Left ventricle myocardium superior (tissue), 1 donor: ENCODE measurements at places on chromosomes 4 and X. TPM values are rescaled to one million over a fixed set of nuclear protein-coding genes. Genes with fewer than 3 reads are reported as not detected.

DNA sequence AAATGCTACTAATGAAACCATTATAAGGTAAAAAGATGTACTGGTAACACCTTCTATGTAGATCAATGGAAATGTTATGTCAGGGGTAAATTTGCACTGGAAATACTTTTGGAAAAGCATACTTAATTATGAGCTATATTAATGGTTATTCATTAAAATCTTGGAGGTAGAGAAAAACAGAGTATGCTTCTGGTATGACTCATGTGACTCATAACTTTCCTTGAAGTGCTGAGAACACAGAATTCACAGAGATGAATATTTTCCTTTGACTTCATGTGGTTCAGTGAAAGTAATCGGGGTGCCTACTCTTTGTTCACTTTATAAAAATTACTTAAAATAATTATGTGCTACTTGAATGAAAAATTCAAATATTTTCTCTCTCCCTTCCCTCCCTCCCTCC, 254.2 kb downstream of the KCTD8 start:
- no peak for DNase-seq

DNA sequence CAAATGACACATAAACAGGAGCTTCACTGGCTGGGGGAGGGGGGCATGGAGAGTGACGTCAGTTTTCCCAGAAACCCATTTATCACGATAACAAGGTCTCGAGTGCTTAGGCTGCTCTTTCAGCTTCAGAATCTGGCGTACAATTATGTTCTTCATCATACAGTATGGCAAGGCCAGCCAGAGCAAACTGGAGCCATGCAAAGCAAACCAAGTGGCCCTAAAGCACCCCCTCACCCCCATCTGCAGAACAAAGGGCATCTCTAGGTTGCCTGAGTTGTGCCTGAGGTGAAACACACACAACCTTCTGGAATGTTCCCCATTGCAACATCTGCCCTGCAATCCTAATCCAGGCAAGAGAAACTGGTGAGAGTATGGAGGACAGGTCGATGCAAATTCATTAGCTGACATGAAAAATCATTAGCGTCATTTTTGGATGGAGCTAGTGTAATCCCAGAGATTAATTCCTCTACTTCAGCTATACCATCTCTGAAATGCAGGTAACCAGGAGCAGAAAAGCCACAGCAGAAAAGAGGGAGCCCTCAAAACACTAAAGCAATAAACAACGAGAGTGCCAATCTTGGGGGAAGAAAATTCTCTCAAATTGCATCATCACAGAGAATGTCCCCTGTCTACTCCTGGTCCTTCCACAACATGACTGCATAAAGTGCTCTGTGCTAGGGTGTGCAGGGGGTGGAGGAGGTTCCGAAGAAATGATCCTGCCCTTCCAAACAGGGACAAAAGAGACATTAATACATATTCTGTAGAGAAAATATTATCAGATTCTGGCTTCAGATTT, 1.8 kb downstream of the SEPTIN6 start:
- no peak for DNase-seq

DNA sequence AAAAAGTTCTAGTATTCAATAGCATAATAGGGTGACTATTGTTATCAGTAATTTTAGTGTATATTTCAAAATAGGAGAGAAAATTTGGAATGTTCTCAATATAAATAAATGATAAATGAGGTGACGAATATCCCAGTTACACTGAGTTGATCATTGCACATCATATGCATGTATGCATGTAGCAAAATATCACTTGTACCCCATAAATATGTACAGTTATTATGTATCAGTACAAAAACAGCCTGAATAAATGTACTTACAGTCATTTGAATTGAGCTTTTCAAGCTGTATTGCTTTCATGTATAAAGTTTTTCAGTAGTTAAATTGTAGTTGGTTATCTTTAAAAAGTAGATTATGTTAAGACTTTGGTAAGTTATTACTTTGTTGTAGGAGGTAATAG, 12.6 kb downstream of the CISD2 start:
- DNase-seq: no peak

DNA sequence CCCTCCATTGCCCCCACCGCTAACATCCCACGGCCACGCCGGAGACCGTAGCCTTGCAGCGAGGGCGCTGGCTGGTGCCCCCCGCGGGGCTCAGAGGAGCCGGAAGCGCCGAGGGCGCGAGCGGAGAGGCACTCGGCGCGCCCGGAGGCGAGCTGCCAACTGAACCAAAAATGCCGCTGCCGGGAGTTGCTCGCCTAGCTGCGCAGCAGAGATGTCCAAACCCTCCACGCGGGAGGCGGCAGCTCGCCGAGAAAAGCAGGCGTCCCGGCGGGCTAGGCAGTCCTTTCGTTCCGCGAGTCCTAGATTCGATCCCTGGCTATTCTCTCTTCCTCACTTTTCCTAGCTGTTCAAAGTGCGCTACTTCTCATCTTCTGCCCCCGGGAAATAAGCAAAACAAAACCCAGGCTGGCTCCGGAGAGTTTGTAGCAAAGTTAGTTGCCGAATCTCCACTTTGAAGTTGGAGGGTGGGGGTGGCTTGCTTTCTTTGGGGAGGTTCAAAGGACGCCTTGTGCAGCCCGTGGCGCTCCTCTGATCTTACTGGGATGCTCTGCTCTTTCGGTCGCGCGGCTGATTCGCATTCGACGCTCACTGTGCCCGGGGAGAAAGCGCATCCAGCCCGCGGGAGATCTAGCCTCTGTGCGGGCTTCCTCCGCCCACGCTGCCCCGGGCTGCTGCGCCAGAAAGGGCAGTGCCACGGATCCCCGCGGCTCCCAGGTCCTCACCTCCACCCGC, 723 bp downstream of the NKX6-1 start:
- DNase-seq: peak; percentile 52

The HPGD gene
- total RNA-seq: 1.1 TPM

The BGN gene
- total RNA-seq: 40.6 TPM

GRCh38 chr4:161829591-161829990, 334.2 kb downstream of the FSTL5 start:
- DNase-seq: no peak

The RNF175 gene
- 0.20 TPM for total RNA-seq

DNA sequence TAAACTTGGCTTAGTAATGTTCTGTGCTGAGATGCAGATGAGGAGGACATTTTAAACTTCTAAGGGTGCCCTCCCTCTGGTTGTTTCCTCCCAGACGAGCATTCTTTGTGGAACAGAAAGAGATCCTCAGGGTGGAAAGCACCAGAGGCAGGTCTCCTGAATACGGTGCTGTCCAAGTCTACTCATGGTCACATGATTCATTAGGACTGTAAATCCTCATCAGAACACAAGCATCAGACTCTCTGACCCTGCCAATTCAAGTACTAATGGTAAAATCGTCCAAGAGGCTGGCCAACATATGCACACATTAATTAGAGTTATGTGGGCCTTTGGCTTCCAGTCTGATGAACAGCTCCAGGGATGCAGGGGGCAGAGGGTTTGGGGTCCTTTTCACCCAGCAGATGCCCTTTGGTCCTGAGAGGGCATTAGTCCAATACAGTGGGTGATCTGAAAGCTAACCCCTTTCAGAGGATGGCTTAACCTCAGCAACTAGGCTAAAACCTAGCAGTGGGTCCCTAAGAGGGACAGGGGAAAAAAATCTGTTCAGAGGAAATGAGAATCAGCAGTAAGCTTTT, 18.2 kb downstream of the HAND2 start:
- DNase-seq: no peak

GRCh38 chrX:22699581-22700091, 300.1 kb upstream of the DDX53 start:
- no peak for DNase-seq

The GLRB gene
- 11.2 TPM for total RNA-seq
